ENCODE measurements at places on chromosomes 6 and 20.

- DNase-seq, result no peak
Measured at GRCh38 chr20:44302026-44302669, 8.9 kb downstream of the FITM2 start.

DNA sequence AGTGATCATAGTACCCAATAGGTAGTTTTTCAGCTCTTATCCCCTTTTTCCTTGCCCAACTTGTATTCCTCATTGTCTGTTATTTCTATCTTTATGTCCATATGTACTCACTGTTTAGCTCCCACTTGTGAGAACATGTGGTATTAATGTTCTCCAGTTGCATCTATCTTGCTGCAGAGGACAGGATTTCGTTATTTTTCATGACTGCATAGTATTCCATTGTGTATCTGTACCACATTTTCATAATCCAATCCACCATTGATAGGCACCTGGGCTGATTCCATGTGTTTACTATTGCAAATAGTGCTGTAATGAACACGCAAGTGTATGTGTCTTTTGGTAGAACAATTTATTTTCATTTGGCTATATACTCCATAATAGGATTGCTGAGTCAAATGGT, 819.5 kb upstream of the ADGRB3 start:
- DNase-seq, result no peak

DNA sequence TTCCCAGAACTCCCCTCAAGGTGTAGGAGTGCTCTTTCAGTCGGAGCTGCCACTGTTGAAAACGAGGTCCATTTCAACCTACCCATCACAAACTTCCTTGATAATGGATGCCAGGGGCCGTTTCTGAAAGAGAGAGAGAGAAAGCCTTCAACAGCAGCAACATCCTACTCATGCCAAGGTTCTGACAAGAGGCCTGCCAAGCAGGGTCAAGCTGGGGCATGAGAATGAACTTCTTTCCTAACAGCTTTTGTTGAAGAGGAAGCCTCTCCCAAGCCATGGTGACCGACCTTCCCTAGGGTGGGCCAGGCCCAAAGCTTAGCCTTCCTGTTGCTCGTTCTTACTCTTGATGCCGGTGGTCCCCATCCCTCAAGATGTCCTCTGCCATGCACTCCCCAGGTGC, 12.4 kb downstream of the ELMO2 start:
- DNase-seq, result no peak

DNA sequence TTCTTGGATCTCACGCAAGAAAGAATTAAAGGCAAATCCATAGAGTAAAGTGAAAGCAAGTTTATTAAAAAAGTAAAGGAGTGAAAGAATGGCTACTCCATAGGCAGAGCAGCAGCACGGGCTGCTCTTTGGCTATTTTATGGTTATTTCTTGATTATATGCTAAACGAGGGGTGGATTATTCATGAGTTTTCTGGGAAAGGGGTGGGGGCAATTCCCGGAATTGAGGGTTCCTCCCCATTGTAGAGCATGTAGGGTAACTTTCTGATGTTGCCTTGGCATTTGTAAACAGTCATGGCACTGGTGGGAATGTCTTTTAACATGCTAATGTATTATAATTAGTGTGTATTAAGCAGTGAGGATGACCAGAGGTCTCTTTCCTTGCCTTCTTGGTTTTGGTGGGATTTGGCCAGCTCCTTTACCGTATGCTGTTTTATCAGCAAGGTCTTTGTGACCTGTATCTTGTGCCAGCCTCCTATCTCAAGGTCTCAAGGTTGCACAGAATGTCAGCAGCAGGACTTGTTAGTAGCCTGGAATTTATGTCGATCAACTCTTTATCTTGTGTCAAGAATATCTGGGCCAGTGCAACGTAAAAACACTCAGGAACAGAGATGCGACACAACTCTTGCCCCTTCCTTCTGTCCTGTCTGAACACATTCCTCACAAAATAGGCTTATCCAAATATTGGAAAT, 931.4 kb downstream of the QKI start:
- DNase-seq, result no peak

- DNase-seq, result no peak
Measured at GRCh38 chr20:23679133-23680092, 9.4 kb downstream of the CST4 start.

GRCh38 chr20:56409521-56409920, 2.5 kb upstream of the CASS4 start:
- DNase-seq, result no peak

- no peak for DNase-seq
Measured at GRCh38 chr20:19460386-19460785, 247.9 kb downstream of the SLC24A3 start.

DNA sequence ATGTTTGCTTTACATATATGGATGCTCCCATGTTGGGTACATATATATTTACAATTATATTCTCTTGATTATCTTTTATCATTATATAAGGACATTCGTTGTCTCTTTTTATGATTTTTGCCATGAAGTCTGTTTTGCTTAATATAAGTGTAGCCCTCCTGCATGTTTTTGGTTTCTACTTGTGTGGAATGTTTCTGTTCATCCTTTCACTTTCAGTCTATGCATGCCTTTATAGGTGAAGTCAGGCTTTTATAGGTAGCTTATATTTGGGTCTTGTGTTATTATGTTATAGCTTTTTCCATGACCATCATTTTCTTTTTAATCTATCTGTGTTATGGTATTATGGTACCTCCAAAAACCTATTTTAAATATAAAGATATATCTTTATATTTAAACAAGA, 612.5 kb upstream of the HS3ST5 start:
- DNase-seq, result no peak

- no peak for DNase-seq
Measured at GRCh38 chr6:134628154-134628553, 310.2 kb upstream of the SGK1 start.

DNA sequence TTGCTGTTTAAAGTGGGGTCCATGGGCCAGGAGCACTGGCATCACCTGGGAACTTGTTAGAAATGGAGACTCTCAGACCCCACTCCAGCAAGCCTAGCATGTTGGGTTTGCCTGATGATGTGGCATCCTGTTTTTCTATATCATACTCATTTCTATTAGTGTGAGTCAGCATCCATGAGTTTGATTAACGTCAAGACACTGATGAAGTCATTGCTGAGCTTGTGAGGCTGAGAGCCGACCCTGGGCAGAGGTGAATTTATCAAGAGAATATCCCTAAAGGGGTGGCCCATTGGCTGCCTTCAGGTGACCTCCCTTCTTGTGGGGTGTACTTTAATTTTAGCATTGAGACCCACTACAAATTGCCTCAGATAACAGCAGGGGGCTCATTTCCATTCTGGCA, 43.4 kb upstream of the RNF144B start:
- DNase-seq, result no peak

DNA sequence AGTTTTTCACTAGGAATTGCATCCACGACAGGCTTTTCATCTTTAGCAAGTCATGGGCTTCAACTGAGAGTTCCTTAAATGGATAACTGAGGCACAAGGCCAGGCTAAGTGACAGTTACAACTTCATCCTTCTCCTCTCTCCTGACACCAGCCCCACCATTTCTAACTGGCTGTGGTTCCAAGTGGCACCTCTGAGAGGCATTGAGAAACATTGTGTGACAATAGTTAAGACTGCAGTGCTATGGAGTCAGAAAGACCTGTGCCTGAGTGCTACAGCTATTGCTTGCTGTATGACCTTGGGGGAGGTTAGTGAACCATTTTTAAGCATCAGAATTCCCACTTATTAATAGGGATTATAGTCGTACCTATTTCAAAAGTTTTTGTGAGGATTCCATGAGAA, 26.2 kb upstream of the MLIP start:
- DNase-seq, result no peak

GRCh38 chr6:158552055-158552795, 7.7 kb upstream of the TMEM181 start:
- DNase-seq, result no peak

- DNase-seq, result no peak
Measured at GRCh38 chr6:150848400-150848799, 17.1 kb upstream of the MTHFD1L start.

DNA sequence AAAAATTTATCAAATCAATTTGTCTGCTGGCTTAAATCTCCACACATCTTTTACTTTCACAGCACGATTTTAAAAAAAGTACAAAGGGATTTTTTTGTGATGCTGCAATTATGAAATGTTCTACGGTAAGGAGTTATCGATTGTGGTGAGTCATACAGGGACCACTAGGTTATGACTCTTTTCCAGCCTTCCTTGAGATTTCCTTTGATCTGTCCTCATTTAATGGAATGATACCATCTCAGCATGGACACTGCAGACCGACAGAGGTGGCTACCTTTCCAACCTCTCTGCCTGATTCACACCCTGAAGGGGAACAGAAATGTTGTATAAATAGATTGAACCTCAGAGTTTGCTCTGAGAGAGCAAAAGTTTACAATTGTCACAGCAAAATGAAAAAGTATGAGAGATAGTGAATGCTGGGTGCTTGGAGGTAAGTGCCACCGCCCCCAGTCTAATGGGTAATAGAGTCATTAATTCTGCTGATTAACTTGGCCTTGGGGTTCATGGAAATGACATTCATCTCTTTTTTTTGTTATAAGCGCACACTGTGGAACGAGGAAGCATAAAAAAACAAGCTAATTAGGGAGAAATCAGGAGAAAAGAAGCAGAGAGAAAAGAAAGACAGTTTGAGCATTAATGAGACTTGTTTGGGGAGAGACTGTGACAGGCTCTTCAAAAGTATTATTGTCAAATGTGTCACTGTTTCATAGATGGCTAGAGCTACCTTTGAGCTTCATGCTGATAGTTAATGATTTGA, 306.0 kb downstream of the RNF144B start:
- DNase-seq, result no peak

DNA sequence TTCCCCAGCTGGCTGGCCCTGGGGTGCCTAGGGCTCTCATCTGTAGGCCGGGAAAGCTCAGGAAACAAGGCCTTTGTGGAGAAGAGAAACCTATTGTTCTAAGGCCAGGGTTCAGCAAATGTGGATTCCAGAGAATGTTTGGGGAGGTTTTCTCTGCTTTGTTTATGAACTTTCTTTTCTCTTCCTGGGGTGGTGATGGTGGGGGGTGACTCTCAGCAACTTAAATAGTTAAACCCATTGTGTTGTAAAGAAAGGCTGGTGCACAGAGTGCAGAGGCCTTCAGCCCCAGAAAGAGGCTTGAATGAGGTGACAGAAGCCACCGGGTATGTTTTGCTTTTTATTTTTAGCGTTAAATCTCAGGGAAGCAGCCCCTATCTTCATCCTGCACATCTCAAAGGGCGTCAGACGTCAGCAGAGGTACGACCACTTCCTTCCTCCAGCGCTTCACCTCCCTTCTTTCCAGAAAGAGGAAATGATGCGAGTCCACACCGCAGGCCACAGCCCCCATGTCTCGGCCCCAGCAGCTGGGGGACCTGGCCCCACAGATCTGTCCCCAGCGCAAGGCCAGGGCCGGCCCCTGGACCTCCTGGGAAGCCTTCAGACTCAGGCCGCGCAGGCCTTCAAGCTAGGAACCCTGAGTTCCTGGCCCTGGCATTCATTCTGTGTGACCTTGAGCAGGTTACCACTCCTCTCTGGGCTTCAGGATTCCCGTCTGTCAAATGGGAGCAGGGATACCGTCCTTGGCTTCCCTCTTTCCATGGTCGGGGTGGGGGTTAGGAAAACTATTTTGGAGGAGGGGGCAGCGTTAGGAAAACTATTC, 605 bp upstream of the PPP1R16B start:
- DNase-seq, result no peak

- no peak for DNase-seq
Measured at GRCh38 chr20:53097791-53098190, 125.6 kb downstream of the TSHZ2 start.

DNA sequence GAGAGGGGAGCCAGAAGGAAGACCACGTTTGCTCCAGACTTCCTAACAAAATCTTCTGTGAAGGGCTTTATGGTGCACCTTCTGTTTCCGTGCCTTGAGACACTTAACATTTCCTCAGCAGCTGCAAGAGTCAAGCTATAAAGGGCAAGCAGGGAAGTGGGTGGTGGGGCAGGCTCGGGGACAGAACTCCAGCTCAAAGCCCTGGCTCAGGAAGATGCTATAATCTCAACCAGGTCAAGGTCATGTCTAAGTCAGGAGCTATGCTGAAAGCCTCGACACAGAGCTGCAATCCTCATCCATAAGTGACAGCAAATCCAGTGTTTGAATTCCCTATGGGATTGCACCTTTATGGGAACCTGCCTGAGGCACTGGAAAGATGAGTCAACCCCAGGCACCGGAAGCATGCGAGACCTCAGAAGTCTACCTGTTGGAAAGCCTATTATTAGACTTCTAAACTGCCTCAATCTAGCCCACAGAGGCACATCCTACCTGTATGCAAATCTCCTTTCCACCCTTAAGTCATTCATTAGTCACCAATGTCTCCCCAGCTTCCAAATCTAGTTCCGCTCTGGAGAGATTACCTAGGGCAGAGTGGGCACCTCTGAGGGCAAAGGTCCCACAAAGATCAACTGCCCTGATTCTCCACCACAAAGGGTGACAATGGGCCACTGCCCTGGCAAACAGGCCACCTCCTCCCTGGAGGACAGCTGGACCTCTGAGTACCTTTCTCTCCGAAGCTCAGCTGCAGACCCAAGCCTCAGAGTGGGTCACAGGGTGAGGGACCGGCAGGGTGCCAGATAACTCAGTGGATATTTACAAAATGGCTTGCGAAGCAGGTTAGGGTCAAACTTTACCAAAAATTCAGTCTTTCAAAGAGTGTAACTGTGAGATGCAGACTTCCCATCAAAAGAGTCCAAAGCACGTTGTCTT, 287.0 kb downstream of the CDC5L start:
- DNase-seq, result no peak

DNA sequence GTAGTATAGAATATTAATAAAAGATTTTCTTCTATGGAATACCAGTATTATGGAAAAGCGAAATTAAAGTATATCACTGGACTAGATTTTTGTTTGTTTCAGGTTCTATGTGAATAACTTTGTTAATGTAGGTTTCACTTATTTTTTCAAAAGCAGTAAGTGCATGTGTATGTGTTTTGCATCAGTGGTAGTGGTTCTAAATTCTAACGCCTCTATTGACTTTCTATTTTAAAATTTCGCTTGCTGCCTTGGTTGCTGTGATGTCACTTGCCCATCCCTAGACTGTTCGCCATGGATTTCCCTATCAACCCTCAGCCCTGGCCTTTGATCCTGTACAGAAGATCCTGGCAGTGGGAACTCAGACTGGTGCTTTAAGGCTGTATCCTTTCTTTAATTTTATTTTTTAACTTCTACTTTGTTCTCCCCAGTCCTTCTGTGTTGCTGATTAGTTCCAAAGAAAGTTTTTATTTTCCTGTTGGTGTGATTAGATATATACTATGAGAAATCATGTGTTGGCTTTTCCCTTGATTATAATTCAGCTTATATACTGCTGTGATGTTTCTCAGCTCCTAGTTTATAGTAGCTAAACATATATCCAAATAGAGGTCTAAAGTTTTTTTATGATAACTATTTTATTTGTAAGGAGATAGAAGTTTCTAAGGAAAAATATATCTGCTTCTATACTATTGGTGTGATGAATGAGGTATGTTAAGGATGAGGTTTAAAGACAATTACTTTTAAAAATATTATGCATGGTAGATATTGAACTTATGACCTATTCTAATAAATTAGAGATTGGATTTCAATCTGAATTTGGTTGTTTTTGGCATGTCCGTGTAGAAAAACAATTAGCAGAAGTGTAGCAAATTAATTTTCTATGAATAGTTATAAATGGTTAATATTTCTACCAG, 1.7 kb downstream of the STXBP5 start:
- DNase-seq, result no peak

GRCh38 chr6:141990840-141991239, 141.9 kb upstream of the GJE1 start:
- no peak for DNase-seq
